ENCODE measurements at places on chromosomes 12 and 14.

DNA sequence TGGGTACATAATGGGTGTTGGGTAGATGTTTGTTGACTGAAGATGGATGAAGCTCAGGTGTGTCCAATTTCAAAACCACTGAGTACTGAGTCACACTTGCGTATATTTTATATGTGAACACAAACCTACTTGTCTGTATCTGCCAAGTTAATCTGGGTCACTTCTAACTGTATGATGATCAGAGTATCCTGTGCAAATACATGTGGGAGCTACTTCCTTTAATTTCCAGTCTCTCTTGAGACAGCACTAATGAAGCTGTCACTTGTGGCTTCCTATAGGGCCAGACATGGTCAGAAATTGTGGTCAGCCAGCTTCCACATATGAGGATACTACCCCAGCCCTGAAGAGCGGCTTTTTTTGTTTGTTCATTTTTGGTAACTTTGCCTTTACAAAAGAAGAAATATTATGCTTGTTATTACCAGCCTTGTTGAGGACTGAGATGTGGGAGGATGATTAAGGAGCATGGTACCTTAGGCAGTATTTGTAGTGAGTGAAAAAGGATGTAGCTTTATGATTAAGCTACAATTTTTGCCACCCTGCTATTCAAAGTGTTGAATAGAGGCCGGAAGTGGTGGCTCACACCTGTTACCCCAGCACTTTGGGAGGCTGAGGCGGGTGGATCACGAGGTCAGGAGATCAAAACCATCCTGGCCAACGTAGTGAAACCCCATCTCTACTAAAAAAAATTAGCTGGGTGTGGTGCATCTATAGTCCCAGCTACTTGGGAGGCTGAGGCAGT, 32.4 kb downstream of the PLXNC1 start:
- DNase-seq = no peak

GRCh38 chr12:152440-152839, 61.5 kb downstream of the SLC6A12 start:
- no peak for DNase-seq

- no peak for DNase-seq
Measured at GRCh38 chr12:92546259-92546634, 156.5 kb upstream of the PLEKHG7 start.

- no peak for DNase-seq
Measured at GRCh38 chr14:39406560-39406959, 25.7 kb downstream of the FBXO33 start.

GRCh38 chr12:45637706-45638105, 91.8 kb upstream of the ARID2 start:
- DNase-seq = no peak

- no peak for DNase-seq
Measured at GRCh38 chr12:57692500-57692899, 1.4 kb upstream of the OS9 start.

- no peak for DNase-seq
Measured at GRCh38 chr12:7100239-7100638, 8.0 kb upstream of the C1R start.

GRCh38 chr12:116067892-116068291, 209.6 kb downstream of the MED13L start:
- DNase-seq = no peak

- DNase-seq = no peak
Measured at GRCh38 chr12:105706321-105706972, 376.0 kb downstream of the C12orf75 start.

DNA sequence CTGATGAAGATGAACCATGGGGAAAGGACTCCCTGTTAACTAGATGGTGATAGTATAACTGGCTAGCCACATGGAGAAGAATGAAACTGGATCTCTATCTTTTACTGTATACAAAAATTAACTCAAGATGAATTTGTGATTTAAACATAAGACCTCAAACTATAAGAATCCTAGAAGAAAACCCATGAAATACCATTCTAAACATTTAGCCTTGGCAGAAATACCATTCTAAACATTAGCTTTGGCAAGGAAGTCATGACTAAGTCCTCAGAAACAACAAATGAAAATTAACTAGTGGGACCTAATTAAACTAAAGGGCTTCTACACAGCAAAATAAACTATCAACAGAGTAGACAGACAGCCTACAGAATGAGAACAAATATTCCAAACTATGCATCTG, 28.4 kb upstream of the NOVA1 start:
- DNase-seq = no peak

- DNase-seq = no peak
Measured at GRCh38 chr12:76588881-76589565, 29.5 kb upstream of the OSBPL8 start.

Data from GM19239 (cell line).